Stimulated activated CD4-positive, alpha-beta T cell treated with anti-CD3 and anti-CD28 coated beads, TNF-alpha, amount 100 ng/mL, for 4 hours (primary cell): ENCODE measurements at places on chromosomes 6 and 20.

DNA sequence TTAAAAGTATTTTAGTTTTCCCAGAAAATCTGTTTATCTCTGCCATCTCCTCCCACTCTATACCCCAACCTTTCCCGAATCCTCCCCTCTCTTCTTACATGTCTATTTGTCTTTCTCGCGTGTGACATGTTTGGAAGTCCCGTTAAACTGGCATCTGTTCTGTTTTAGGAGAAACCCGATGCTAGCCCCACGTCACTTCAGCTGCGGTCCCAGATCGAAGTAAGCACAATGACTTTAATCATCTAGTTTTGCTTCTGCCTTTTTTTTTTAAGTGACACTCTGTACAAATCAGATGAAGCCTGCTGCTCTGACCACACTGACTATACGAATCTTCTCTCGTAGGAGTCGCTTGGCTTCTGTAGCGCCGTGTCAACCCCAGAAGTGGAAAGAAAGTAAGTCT, 97.4 kb downstream of the SASH1 start:
- DNase-seq = no peak

- DNase-seq = no peak
Observed at GRCh38 chr6:139290787-139291311, 949 bp downstream of the TXLNB start.

- DNase-seq = no peak
Observed at GRCh38 chr6:168746013-168746412, 305.0 kb downstream of the SMOC2 start.

DNA sequence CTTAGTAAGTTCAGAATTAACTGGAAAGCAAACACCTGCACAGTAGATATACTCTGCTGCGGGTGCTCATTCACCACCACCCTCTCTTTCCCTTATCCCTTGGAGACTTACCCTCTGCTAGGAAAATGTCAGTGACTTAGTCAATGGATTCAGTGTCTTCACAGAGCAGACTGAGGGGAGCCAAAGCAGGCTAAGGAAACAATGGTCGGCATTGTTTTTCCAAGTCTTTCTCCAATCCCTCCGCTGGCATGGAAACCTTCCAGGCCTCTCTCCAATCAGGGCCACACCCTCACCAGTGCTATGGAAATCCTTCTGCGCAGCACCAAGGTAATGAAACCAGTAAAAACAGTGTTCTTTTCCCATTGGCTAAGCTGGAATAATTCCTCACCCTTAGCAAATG, 531.2 kb downstream of the TFAP2B start:
- DNase-seq = no peak

DNA sequence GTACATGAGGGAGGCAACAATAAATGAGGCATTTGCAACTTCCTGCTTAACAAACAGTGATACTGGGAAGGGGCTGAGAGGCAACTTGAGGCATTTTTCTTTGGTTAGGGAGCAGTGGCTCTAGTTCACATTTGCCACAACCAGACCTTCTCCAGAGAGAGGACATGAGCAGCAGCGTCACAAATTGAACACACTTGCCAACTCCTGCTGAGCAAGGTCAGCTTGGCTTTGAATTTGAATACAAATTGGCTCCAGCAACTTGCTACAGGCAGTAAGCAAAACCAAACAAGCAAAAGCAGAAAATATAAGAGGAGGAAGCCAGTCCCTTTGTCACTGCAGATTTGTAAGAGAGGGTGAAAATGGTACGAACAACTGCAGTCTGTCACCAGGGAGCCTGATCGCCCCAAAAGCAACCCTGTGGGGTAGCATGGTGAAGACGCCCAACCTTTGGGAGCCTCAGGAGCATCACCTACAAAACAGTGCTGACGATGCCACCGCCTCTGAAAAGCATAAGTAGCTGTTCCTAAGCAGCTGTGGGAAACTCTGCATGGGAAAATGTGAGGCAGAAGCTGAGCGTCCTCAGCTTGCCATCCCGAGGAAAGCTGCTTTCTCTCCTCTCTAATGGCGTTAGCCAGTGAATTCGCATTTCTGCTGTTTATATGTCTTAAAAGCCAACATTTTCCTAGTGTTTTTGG, 378.7 kb downstream of the RNGTT start:
- no peak for DNase-seq

GRCh38 chr6:79632580-79632979, 1.5 kb downstream of the SH3BGRL2 start:
- DNase-seq = no peak

DNA sequence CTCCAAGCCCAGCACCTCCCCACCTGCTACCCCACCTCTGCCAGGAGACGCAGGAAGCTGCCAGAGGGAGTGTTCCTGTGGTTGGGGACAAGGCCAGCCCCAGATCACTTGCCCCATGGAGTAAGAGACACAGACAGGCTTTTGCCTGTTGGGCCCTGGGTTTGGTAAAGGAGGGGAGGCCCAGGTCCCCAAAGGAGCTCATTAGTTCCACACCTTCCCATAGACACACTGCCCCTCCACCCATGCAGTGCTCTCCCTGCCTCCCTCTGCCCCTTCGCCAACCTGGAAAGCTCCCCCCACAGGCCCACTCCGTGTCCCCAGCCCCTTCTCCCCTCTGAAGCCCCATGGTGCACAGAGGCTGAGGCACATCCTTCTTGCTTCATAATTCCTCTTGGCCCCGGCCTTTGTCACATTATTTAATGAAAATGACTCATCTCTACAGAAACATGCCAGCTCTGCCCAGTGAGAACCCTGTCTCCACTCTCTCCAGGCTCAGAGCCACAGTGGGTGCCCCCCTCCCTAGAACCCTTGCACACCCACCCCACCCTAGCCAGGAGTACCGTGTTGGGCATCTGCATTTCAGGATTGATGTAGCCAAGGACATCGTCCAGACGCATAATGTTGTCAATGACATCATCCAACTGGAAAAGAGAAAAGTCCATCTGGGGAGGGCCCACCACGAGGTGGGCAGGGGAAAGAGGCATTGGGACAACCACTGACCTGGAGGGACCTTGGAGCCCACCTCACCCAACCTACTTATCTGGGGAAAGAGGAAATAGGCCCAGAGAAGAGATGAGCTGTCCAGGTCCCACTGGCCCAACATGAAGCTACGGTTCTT, 46.0 kb downstream of the TFEB start:
- no peak for DNase-seq

- DNase-seq = no peak
Observed at GRCh38 chr20:49171909-49172308, 16.2 kb downstream of the STAU1 start.

GRCh38 chr6:11889572-11889971, 111.0 kb upstream of the ADTRP start:
- no peak for DNase-seq

GRCh38 chr20:44772636-44773035, 27.0 kb downstream of the KCNK15 start:
- no peak for DNase-seq

DNA sequence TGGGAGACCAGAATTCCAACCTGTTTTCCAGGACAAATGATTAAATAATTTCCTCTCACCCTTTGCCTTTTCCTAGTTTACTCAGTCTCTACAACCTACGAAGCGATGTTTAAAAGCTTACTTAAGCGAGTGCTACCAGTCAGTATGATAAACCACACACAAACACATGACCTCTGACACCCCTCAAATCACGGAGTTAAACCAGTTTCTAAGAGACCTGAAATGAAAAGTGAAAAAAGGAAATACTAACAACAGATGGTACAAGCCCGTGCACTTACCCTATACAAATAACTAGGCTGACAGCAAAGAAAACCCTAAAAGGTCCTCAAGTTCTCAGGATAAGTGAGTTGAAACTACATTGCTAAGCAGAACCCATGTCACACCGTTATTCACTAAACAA, 7.7 kb downstream of the TNFRSF21 start:
- no peak for DNase-seq

DNA sequence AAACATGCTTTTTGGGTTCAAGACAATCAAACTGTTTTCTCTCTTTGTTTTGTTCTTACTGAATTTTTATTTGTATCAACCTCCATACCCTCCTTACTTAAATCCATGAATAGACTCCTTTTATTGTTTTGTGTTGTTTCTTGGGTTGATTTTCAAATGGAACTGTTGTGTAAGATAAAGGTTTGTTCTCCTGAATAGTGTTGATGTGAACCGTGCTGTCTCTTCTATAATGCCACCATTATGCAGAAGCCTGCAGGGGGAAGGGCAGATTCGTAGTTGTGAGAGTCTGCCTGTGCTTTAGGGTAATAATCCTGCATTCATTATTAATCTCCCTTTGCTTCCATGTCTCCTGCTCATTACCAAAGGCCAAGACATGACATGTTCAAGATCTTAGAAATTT, 105.9 kb downstream of the CDKAL1 start:
- DNase-seq = no peak

- no peak for DNase-seq
Observed at GRCh38 chr20:6173481-6173880, 50.7 kb upstream of the FERMT1 start.

DNA sequence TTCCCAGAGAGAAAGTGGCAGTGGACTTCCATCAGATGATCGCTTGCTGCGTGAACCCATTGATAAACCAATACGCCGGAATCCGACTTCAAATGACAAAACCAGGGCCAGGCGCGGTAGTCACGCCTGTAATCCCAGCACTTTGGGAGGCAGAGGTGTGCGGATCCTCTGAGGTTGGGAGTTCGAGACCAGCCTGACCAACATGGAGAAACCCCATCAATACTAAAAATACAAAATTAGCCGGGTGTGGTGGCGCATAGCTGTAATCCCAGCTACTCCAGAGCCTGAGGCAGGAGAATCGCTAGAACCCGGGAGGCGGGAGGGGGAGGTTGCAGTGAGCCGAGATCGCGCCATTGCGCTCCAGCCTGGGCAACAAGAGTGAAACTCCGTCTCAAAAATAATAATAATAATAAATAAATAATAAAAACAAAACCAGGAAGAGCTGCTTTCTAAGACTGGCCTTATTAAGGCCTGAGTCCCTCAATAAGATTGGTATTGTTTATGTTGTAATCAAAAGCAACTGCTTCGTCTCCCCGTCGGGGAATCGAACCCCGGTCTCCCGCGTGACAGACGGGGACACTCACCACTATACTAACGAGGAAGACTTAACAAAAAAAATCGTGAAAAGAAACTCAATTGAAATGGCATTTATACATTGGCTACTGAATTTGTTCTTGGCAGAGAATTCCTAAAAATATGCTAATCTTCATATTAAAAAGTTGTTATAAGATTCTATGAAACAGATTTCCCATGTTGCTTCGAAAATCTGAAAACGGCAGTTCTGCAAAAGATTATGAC, 110.2 kb upstream of the ZNF184 start:
- no peak for DNase-seq

DNA sequence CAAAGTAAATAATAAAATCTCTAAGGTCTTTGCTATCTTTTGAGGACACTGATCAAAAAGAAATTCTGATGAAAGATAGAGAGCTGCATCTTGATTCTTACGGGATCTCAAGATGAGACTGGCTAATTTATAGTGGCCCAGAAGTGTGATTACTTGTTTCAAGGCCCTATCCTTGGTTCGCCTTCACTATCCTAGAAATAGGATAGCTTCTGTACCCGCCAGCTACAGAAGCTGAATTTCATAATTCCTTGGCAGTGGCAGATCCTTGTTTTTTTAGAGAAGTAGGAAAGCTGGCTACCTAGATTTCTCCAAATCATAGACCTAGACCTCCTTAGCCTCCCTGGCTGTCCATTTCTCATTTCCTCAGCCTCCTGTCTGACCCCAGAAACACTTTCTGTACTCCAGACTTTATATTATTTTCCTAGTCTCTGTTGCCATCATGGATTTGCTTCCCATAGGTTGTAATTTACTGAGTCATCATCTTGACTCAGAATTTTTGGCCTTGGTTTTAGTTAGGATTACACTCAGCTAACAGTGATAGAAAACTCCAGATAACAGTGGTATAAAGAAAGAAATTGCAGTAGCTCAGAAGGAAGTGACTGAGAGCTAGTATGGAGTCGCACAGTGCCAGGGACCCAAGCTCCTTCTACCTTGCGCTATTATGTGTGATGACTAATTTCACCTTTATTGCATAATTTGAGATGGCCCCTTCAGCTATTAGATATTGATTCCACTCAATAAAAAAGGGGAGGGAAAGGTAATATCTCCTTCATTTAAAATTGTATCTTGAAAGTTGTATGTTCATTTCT, 27.7 kb downstream of the PHF3 start:
- DNase-seq = no peak

- DNase-seq = no peak
Observed at GRCh38 chr6:99384507-99384906, 9.5 kb downstream of the COQ3 start.

- no peak for DNase-seq
Observed at GRCh38 chr6:170297576-170298330, 6.9 kb upstream of the DLL1 start.

DNA sequence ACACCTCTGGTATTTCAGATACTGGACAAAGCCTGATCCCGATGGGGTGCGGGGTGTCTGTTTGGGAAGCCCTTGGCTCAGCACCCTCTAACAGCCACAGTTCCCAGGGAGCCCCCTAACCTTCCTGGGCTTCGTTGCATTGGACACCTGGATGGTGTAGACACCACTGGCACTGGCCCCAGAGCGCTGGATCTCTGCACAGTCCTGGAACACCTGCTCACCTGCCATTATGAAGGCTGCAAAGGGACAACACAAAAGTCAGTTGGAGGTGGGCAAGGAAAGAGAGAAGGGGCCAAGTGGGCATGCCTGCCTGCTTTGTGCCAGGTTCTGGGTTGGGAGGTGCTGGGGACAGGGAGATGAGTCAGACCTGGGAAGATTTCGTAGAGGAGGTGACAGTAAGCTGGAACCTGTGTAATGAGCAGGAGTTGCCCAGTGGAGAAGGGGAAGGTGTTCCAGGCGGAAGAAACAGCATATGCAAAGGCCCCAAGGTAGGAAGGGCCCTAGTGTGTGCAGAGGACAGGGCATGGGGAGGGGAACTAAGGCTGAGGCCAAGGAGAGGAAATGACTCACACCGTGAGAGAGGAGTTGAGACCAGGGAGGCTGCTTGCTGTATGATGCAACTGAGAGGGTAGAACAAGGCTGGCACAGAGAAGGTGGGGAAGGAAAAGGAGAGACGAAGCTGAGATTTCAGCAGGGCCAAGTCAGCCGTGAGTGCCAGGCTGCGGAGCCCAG, 34.9 kb downstream of the ANGPT4 start:
- DNase-seq = no peak

DNA sequence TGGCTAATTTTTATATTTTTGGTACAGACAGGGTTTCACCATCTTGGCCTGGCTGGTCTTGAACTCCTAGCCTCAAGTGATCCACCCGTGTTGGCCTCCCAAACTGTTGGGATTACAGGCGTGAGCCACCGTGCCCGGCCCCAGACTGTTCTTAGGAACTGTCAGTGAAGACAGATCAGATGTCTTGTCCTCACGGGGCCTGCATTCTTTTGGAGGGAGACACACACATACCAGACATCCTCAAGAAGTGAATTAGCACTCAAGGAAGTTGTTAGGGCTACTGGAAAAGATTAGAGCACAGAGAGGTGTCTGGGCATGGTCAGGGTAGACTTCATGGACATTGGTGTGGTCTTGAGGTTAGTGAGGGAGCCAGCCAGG, 10.3 kb upstream of the LPIN3 start:
- DNase-seq = no peak

- DNase-seq = no peak
Observed at GRCh38 chr20:406200-407132, 1.6 kb upstream of the RBCK1 start.
